ENCODE measurements at places on chromosomes 6 and 20.

DNA sequence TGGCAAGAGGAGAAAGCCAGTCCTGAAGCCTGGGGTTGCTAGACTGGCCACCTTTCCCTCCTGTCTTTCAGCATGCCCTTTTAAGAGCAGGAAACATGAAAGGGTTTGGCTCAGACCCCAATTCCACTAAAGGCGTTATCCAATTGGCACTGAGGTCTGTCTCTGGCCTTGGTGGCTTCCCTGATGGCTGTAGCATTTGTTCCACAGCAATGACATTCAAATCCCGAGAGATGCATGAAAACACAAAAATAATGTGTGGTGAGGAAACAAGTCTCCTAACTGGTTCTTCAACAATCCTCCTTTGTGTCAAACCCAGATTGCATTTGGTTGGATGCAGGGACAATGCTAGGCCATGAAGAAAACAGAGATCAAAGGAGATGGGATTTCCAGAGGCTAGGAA lies 56.5 kb upstream of the ADTRP start:
- no peak for DNase-seq

DNA sequence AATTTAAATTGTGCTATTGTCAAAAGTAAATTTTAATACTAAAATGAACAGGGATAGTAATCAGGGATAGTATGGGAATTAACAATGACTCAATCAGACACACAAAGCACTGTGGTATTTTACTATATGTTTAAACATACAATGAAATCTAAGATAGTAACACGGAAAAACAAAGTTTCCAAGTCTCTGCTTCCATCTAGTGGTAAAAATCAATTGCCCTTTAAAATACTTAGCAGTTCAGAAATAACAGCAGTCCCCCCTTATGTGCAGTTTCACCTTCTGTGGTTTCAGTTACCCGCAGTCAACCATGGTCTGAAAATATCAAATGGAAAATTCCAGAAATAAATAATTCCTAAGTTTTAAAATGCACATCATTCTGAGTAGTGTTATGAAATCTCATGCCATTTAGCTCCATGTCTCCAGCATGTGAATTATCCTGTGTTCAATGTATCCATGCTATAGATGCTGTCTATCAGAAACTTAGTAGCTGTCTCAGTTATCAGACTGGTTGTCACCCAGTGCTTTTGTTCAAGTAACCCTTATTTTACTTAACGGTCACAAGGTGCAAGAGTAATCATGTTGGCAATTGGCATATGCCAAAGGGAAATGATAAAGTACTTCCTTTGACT lies 58.5 kb downstream of the AHI1 start:
- no peak for DNase-seq

- no peak for DNase-seq
Observed at GRCh38 chr6:151627689-151628444, 134.1 kb downstream of the CCDC170 start.

- no peak for DNase-seq
Observed at GRCh38 chr6:41656002-41656691, 17.9 kb downstream of the MDFI start.

DNA sequence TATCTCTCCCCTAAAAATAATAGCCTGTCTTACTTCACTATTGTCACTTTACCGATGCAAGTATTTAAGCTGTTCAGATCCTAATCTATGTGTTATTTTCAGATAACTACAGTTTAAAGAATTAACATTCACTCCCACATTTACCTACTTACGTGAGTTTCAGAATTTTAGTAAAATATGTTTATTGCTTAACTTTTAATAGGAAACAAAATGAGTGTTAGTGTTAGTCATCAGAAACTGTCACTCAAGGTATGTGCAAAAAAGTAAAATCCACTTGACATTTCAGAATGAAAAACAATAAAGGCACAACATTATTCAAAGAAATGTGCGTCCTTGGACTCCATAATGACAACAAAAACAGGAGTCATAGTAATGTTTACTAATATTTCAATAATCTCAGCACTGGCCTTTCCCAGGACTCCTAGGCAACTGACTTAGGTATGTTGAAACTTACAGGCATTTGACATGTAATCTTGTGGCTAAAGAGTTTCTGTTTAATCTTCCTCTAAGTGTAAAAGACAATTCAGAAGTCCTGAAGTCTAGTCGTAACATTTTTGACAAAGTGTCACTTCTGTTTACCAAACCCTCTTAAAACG lies 4.5 kb downstream of the ATXN1 start:
- no peak for DNase-seq

DNA sequence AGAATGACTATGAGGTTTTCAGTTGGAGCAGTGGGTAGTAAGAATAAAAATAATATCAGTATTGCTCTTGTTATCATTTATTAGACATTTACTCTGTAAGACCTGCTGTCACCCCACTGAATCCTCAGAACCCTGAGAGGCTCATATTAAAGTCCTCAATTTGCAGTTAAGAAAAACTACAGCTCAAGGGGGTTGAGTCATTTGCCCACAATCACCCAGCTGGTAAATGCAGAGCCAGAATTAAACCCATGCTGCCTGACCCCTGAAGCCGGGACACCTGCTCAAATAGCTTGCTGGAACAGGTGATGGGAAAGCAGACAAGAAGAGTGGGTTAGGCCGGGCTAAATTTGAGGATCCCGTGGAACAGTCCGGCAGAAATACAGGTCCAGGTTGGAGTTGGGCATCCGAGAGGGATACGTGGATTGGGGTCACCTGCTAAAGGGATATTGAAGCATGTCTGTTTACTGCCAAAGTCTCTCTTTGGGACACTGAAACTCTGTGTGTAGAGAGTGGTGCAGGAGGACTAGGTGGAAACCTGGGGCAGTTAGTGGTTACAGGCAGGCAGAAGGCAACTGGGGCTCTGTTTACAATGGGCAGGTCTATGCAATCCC lies 344.1 kb downstream of the CDC5L start:
- DNase-seq, result no peak

DNA sequence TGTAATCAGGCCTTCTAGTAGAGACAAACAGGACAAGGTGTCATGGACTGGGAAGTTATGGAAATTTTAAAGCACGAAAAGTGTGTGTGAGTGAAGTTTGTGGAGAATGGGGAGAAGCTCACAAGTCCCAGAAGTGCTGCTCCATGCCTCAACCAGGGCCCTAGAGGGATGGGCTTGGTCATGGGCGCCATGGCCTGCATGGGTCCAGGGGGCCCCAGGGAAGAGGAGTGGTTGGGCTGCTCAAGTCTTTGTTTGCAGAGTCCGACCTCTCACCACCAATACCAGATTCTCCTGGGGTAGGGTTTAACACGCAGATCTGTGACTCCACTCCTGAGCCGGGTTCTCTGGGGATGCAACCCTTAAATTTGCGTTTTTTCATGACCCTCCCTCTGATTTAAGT lies 88.4 kb downstream of the FAM120B start:
- no peak for DNase-seq

- DNase-seq, result no peak
Observed at GRCh38 chr6:8483650-8484049, 48.3 kb upstream of the SLC35B3 start.

DNA sequence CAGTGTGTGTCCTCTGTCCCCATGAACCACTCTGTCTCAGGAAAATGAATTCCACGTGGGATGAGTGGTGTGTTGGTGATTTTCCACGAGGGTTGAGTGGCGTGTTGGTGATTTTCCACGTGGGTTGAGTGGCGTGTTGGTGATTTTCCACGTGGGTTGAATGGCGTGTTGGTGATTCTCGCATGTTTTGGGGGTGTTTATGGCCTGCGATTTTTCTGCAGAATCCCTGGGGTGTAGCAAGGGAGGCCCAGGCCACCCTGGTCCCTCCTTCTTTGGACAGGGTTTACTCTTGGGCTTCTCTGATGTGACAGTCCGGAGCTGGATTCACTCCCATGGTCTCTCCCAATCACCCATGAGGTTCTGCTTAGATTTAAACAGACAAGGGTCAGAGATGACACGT lies 90.6 kb upstream of the FRMD1 start:
- no peak for DNase-seq

- DNase-seq, result no peak
Observed at GRCh38 chr6:129497481-129498441, 212.2 kb downstream of the ARHGAP18 start.

DNA sequence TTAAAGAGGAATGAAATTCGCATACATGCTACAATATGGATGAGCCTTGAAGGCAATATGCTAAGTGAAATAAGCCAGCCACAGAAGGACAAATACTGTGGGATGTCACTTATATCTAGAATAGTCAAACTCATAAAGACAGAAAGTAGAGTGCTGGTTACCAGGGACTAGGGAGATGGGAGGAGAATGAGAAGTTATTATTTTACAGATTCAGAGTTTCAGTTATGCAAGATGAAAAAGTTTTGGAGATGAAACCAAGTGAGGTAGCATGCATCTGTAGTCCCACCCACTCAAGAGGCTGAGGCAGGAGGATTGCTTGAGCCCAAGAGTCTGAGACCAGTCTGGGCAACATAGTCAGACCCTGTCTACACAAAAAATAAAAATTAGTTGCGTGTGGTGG lies 82.5 kb upstream of the ARID1B start:
- no peak for DNase-seq

GRCh38 chr20:21548390-21549035 lies 34.6 kb upstream of the NKX2-2 start:
- no peak for DNase-seq

GRCh38 chr20:45156713-45157112 lies 18.0 kb upstream of the PI3 start:
- no peak for DNase-seq

- DNase-seq, result no peak
Observed at GRCh38 chr6:145119081-145119480, 616.2 kb downstream of the EPM2A start.

GRCh38 chr6:70389261-70389660 lies 24.0 kb upstream of the FAM135A start:
- DNase-seq, result no peak

GRCh38 chr6:70684794-70685493 lies 17.3 kb downstream of the SMAP1 start:
- DNase-seq, result no peak

GRCh38 chr20:46550461-46550860 lies at the start of gene OCSTAMP:
Gene OCSTAMP (minus strand): TSS chr20:46550654. CDS start chr20:46550560, 94 bp downstream.
- DNase-seq, result no peak

- DNase-seq, result no peak
Observed at GRCh38 chr20:49148601-49149000, 39.5 kb downstream of the STAU1 start.

DNA sequence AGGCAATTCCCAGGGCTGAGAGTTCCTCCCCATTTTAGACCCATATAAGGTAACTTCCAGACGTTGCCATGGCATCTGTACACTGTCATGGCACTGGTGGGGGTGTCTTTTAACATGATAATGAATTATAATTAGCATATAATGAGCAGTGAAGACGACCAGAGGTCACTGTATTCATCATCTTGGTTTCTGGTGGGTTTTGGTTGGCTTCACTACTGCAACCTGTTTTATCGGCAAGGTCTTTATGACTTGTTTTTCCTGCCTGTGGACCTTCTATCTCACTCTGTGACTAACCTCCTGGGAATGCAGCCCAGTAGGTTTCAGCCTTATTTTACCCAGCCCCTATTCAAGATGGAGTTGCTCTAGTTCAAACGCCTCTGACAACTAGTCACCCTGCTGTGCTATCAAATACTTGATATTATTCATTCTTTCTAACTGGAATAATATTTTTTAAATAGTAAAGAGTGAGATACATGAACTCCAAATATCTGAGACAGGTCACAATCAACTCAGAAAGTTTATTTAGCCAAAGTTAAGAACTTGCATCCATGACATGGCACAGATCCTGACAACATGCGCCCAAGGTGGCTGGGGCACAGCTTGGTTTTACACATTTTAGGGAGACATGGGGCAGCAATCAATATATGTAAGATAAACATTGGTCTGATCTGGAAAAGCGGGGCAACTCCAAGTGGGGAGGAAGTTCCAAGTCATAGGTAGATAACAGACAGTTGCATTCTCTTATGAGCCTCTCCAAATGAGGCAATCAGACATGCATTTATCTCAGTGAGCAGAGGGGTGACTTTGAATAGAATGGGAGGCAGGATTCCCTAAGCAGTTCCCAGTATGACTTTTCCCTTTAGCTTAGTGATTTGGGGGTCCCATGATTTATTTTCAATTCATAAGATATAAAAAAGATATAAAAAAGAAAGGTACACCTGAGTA lies 1.2 kb upstream of the UFL1 start:
- no peak for DNase-seq

DNA sequence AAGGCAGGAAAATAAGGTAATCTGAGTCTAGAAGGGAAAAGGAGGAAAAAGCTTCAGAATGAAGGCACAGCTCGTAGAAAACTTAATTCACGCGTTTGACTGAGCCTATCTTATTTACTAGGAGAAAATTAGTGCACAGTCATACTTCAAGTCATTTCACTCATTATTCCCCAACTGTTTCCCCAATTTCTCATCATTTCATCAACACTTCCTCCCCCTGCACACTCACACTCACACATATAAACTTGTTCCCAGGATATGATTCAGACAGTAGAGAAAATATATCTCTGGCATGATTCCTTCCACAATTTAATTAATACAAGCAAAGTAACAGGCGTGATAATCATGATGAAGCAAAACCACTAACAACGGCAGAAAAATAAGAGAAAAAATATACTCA lies 94.5 kb upstream of the F13A1 start:
- DNase-seq, result no peak

DNA sequence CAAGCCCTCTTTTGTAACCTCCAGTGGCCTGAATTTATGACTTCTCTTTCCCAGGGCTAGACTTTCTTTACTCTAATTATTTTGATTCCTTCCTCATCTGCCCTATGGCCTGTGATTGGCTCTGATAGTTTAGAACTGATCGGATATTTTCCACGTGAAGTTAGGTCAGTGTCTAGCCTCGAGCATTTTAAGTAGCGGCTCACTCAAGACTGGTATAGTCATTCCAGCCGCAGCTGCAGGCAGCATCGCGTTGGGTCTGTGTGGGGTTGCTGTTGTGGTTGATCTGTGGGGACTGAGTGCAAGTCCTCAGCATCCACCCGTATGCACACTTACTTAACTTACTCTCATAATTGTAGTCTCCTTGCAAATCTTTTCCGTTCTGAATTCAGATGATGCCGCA lies 105.7 kb downstream of the SMOC2 start:
- DNase-seq, result no peak

- no peak for DNase-seq
Observed at GRCh38 chr20:51628533-51629398, 86.2 kb upstream of the NFATC2 start.
